ENCODE measurements at places on chromosomes 3 and 15.

- no peak for DNase-seq
Measured at GRCh38 chr15:67196222-67196621, 58.2 kb downstream of the AAGAB start.

GRCh38 chr3:149215515-149215914 is 6.1 kb downstream of the CP start:
- no peak for DNase-seq

DNA sequence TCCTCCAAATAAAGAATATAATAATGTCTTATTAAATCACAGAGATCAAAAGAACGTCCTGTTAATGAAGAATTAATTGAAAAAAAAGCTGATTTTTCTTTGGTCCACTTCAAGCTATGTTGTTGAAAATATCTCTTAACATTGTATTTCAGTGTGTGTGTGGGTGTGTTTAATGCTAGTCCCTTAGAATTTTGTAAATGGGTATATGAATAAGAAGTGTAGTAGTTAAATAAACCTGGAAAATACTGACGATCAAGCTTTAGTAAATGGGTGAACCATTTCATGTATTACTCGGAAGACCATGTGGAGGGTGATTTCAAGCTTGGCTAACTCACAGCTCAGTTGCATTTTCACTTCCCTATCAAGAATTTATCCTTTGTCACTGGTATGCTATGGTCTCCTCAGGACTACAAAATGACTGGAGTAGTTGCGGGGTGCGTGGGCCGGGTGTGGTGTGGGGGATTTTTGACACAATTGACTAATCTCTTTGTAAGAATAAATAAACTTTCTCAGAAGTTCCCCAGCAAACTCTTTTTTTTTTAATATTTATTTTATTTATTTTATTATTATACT is 586.4 kb downstream of the GRM7 start:
- DNase-seq: no peak

DNA sequence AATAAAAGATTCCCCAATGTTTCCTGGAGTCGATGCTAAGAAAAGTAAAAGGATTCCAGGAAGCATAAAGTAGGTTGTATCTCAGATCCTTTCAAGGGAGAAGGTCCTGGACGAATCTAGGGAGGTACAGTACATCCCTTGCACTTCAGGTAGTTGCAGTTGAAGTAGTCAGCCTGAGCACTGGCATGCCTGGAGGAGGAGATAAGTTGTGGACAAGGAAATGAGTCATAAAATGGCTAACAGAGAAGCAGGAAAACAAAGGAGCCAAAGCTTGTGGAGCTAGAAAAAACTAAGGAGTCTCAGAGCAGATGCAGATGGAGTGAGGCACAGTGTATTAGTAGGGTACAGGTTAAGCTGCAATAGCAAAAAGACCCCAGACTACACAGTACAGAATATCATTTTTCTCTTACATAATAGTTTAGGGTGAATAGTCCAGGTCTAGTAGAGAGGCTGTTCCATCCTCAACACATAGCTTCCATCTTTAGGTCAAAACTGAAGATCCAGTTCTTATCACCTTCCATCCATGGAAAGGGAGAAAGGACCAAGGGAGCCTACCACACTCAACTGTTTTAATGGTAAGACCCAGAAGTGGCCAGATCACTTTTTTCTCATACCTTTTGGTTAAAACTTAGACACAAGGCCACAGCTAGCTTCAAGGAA is 41.3 kb downstream of the COL6A5 start:
- DNase-seq: no peak

DNA sequence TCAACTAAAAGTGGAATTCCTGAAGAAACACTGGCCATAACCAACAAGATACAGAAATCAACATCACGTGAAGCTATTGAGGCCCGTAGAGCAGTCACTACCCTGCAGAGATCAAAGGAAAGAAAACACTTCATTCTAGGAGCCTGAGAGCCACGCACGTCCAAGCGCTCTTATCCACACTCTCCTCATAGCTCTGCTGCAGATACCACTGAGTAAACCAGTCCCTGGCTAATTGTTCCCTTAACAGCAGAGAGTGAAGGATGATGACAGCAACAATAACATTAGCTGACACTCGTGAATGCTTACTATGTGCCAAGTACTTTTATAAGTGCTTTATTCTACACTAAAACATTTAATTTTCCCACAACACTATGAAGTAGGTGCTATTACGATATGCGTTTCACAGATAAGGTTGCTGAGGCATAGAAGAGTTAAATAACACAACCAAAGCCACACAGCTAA is 271.0 kb upstream of the GADL1 start:
- DNase-seq: no peak

DNA sequence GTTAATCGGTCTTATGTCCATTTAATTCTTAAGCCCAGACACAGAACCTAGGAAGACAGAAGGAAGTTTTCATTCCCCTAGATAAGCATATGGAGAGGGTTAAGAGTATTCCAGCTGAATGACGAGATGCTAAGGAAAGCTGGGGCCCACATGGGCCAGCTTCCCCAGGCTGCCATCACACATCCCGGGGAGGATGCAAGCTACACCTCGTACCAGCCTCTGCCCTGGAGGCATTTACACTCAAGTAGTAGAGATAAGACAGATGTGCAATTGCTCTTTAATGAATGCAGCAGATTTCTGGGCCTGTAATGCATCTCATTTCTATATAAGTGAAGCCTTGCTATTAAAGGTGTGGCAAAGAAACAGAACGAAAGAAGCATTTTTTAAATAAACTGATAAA is 144.5 kb downstream of the MEX3B start:
- no peak for DNase-seq

DNA sequence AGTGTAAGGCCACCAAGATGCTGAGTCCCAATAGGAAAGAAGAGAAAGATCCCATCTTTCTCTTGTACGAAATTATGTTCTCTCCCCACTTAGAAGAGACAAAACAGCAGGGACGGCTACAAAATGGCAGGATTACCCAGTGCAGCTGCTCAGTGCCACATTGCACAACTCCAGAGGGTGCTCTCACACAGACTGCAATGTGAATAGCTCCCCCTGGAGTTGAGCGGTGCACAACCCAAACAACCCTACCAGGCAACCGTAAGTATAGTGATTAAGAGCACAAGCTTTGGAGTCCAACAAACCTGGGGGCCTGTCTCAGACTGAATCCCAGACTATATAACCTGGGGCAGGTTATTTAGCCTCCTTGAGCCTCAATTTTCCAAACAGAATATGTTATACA is 3.1 kb upstream of the BHLHE40 start:
- DNase-seq: no peak

DNA sequence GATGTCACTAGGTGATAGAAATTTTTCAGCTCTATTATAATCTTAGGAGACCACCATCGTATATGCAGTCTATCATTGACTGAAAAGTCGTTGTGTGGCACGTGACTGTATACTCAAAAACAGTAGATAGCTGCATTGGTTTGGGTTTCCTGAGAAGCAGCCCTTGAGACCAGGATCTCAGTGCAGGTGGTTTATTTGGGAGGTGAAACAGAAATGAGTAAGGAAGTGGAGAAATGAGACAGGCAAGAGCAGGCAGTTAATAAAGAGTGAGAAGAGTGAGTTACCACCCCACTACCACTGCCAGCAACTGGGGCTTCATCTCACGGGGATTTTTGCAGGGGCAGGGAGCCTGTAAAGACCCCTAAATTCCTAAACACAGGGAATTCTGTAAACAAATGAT is 221.0 kb downstream of the SHQ1 start:
- no peak for DNase-seq

DNA sequence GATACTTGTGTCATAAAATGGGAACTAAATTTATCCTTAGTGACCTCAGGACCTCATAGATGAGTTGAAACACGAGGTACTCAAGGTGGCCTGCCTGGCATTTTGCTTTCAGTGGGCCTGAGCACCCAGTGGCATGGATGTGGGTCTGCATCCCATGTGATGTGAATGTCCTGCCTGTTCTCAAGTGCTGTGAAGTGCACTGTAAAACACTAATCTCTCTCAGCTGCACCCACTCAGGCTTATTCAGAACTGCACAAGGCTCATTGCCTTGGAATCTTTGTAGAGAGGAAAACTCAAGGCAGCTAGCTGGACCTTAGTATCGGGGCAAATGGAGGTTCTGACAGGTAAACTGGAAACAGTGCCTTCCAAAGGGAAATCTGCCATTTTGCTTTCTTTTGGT is 767.0 kb downstream of the TUSC7 start:
- no peak for DNase-seq

DNA sequence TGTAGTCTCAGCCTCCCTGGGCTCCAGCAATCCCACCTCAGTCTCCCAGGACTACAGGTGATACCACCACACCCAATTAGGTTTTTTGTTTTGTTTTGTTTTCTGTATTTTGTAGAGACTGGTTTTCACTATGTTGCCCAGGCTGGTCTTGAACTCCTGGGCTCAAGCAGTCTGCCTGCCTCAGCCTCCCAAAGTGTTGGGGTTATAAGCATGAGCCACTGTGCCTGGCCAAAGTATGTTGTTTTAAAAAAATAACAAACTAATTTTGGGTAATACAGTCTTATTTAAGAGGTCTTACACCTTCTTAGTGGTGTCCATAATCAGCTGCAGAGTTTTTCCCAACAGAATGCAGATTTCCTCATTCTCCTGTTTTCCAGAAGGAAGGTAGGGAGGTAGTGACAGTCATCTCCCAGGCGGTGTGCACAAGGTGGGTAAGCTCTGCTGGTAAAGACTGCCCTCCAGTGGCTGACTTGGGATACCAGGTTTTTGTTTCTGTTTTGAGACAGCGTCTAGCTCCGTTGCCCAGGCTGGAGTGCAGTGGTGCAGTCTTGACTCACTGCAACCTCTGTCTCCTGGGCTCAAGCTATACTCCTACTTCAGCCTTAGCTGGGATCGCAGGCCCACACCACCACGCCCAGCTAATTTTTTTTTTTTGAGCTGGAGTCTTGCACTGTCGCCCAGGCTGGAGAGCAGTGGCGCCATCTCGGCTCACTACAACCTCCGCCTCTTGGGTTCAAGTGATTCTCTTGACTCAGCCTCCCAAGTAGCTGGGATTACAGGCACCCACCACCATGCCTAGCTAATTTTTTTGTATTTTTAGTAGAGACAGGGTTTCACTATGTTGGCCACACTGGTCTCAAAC is 58.4 kb downstream of the MAP6D1 start:
- peak; percentile 49 for DNase-seq

- DNase-seq: no peak
Measured at GRCh38 chr3:135172191-135172869, 377.3 kb downstream of the EPHB1 start.

DNA sequence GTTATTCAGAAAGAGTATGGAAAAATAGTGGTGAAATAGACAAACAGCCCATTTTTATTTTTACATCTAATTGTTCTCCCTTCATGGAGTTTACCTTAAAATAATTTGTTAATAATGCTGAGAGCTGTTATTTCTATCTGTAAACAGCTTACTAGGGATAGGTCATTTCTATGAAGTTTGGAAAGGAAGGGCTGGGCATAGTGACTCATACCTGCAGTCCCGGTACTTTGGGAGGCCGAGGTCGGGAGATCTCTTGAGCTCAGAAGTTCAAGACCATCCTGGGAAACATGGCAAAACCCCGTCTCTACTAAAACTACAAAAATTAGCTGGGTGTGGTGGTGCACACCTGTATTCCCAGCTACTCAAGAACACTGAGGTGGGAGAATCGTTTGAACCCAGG is 624.3 kb upstream of the LMCD1 start:
- no peak for DNase-seq

DNA sequence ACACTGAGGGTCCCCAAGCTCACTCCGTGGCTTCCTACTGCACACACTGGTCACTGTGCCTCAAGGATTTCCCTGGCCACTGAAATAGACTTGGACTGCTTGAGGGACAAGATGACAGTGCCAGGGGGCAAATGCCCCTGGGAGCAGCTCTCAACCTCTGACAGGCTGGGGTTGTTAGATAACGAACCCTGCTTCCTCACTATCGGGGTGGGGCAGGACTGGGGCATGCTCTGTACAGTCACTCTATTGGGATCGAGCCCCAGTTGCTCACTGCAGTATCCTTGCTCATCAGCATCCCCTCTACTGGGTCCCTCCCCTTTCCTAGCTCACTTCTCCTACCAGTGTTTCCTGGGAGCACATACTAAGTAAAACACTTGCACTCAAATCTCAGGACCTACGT is 610.8 kb downstream of the NTRK3 start:
- DNase-seq: no peak

GRCh38 chr15:96330064-96330449 is 443 bp upstream of the NR2F2 start:
- no peak for DNase-seq

All from central memory CD8-positive, alpha-beta T cell (primary cell).